ENCODE measurements at places on chromosomes 13 and 19.

DNA sequence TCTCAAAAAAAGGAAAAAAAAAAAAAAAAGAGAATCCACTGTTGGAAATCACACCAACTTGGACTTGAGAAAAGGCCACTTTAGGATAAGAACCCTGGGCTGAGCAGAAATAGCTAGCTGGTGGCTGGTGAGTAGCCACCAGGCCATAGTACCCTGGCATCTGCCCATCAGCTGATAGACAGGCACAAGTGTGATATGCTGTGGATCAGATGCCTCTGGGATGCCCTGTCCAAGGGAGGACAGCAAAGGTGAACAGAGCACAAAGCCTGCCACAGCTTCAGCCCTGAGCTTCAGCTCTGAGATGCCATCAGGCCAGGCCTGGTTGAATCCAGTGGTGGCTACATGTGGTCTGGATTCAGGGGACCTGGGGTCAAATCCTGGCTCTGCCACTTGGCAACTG is 8.7 kb downstream of the SIRT2 start:
- DNase-seq: no peak

- no peak for DNase-seq
Observed at GRCh38 chr19:33300894-33301143, 1.5 kb downstream of the CEBPA start.

DNA sequence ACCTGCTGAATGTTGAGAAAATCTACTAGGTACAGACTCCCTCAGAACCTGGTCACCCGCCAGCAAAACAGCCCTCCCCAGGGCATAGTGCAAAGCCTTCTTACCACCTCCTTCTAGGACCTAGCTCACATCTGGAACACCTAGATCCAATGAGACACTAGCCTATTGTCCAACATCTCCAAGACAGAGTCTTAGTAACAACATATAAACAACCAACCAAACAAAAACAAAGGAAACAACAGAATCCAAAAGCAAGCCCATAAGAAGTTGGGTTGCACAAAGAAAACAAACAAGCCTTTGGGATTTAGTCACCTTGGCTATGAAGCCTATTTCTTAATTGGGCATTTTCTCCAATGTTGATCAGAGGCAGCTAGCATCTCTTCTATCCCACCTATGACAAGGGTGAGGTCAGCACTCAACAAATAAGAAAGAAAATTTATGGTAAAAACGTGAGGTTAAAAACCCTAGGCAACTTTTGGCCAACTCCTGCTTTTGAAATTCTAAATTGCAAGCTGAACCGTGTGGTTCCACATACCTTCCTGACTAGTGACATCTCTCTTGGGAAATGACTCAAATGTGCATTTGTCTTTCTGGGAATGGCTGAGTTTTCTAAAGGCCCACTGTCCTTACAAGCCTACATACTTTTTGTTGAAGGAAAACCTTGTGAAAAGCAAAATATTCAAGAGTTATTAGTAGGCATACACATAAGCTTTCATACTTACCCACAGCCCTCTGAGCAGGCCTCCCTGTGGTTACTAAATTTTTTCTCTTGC is 66.7 kb downstream of the FAM216B start:
- no peak for DNase-seq

DNA sequence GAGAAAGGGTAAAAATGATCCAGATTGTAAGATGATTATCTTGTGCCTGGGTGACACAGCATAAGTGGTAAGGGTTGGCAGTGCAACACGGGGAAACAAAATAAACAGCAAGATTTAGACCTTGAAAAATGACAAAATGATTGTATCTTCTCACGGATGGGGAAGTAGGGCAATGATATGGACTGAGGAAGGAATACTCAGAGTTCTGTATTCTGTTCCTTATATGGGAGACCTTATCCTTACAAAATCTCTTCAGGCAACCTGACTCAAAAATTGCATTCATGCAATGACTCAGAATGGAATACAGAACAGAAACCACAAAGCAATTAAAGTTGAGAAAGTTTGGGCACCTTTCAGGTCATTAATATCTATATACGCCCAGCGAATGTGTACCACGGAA is 149.0 kb downstream of the HS6ST3 start:
- DNase-seq: no peak

- no peak for DNase-seq
Observed at GRCh38 chr19:41589371-41589770, 13.4 kb downstream of the CEACAM21 start.

- no peak for DNase-seq
Observed at GRCh38 chr13:111342721-111343120, 22.3 kb downstream of the TEX29 start.

DNA sequence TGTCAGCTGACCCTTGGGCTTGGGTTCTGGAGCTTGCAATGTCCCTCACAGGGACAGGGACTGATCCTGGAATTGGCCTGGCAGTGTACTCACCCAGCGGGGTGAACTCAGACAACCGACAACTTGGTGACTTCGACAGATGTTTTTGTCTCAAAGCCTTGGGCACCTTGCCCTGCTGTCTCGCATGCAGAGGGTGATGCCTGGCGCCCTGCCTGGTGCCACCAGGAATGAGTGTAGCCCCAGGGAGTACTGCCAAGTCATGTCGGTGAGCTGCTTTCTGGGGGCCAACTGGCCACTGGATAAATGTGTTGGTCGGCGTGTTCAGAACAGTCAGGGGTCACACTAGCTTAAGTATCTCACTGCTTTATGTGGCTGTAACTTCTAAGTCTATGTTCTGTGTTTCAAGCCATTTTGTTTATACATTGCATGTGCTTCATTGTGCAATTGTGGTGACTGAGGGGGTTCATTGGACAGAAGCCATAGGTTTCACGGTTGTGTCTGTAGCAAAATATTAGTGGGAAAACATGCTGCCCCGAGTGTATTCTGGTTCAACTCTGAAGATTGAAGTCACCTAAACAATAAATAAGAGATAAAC is 96.3 kb upstream of the TNFSF11 start:
- no peak for DNase-seq

DNA sequence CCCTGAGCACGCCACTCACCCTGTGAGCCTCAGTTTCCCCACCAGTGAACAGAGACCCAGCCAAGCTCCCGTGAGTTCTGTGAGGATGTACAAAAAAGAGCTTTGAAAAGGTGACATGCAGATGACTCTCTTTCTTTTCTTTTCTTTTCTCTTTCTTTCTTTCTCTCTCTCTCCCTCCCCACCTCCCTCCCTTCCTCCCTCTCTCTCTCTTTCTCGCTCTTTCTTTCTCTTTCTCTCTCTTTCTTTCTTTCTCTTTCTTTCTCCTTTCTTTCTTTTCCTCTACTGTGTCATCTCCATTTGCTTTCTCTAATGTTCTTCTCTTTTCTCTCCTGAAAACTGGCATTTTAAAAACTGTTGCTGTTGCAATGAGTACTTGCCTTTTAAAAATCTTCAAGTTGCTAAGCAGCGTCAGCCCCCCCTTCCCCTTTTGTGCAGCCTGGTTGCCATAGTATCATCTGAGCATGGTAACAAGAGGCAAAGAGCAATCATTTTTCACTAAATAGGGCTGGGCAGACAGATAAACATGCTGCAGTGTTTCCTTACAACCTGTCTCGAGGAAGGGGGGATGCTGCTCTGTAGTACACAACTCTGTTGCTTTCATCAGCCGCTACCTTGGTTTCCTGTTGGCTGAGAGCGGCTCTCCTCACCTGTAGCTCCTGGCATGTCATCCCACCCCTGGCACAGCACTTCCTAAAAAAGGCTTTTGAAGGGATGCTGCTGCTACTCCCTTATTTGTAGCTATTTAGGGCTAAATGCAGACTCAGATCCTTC is 108.7 kb upstream of the MBNL2 start:
- DNase-seq: no peak

DNA sequence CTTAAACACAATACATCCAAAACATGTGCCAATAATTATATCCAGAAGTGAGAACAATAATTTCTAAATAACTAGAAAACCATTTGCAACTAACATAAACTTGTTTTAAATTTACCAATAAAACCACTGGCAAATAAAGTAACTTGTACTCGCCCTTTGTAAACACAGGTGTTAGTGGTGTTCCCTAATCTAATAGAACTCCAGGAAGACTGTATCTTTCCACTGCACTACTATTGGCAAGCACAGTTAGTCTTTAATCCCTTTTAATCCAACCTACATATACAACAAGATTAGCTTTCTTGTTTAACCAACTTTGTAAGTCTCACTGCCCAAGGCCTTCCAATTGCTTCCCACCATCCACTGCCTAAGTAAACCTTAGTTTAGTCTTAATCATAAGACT is 79.5 kb downstream of the PCDH9 start:
- DNase-seq: no peak

GRCh38 chr19:43765109-43765876 is 10.5 kb upstream of the SMG9 start:
- DNase-seq: peak; percentile 95

- no peak for DNase-seq
Observed at GRCh38 chr19:42197375-42197817, 20.1 kb downstream of the DEDD2 start.

GRCh38 chr19:54307389-54308020 is 5.5 kb downstream of the LILRA5 start:
- DNase-seq: no peak

DNA sequence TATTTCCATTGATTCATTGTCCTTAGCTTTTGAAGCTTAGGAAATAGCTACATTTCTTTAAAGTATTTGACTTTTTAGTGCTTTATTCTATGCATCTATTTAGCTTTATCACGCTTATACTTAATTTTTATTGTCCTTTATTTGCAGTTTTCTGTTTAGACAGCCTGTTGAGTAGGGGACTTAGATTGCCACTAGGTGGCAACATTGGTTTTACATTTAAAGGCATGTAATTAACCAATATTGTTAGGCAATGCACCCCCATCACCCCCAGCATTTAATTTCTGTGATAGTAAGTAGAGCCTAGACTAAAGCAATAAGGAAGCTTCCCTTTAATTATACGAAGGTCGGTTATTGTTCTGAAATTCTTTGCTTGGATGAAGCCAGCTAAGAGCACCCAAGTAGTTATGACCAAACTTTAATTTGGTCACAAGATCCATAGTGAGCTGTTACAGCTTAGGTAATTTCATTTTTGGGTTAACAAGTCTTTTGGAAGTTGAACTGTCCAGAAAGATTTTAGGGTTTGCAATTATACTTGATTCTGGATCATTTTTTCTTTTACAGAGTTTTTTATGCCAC is 36.5 kb downstream of the B3GLCT start:
- DNase-seq: no peak

GRCh38 chr19:49160450-49161189 is 3.0 kb downstream of the TRPM4 start:
- no peak for DNase-seq

GRCh38 chr13:111397202-111397880 is 76.9 kb downstream of the TEX29 start:
- DNase-seq: no peak

DNA sequence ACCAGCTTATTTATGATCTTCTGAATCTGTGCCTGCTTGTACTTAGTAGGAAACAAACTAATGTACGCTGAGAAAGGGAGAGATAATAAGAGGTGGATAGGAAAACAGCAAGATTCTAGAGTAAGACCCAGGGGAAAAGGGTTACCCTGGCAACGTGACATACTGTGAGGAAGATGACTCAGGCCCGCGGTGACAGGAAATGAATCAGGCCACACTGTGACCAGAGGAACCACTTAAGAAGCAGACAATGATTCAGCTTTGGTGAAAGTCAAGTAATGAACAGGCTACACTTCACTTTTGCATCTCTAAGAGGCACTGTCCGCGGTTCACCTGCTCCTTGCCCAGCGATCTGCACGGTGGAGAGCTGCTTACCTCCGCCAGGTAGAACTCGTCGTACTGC is 158.2 kb downstream of the NALCN start:
- no peak for DNase-seq

GRCh38 chr13:51682686-51683085 is 98.4 kb downstream of the WDFY2 start:
- DNase-seq: no peak

- DNase-seq: peak; percentile 92
Observed at GRCh38 chr19:48588670-48589401, 17.7 kb upstream of the SPACA4 start.

GRCh38 chr19:31613683-31614219 is 264.5 kb upstream of the TSHZ3 start:
- DNase-seq: no peak

DNA sequence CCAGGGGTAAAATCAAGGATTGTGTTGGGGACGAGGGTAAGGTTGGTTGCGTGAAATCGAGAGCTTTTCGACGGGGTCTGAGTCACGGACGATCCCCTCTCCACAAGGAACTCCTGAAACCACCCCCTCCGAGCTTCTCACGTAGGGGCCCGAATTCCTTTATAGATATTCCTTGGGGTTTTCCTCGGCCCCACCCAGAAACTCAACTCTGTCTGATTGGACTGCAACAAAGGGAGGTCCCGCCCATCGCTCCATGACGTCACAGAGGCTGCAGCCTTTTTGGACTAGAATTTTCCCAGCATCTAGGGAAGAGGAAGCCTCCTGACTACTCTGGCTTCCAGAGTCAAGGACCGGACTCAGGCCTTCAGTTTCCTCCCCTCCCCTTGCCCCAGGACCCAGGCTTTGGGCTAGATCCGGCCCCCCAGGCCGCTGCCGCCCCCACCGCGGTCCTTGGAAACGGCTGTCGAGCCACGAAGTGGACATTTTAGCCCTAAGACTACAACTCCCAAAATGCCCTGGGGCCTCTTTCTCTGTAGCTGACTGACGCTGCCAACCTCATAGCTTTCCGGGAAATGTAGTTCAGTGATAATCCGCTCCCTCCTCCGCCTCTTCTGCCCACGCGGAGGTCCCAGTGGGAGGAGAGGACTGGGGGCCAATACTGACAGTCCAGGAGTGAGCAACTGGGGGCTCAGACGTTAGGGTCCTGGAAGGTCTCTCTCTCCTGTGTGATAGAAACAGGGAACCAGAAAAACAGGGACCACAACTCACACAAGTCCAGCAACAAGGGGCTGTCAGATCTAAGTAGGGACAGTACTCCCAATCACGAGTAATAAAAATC is at the start of gene IZUMO1:
Gene IZUMO1, minus strand, starts transcription at position 172 of the 838 bp plus-strand sequence. CDS start 1,050 bp downstream, outside the sequence.
- no peak for DNase-seq

- no peak for DNase-seq
Observed at GRCh38 chr19:16506961-16507360, 10.8 kb downstream of the C19orf44 start.

DNA sequence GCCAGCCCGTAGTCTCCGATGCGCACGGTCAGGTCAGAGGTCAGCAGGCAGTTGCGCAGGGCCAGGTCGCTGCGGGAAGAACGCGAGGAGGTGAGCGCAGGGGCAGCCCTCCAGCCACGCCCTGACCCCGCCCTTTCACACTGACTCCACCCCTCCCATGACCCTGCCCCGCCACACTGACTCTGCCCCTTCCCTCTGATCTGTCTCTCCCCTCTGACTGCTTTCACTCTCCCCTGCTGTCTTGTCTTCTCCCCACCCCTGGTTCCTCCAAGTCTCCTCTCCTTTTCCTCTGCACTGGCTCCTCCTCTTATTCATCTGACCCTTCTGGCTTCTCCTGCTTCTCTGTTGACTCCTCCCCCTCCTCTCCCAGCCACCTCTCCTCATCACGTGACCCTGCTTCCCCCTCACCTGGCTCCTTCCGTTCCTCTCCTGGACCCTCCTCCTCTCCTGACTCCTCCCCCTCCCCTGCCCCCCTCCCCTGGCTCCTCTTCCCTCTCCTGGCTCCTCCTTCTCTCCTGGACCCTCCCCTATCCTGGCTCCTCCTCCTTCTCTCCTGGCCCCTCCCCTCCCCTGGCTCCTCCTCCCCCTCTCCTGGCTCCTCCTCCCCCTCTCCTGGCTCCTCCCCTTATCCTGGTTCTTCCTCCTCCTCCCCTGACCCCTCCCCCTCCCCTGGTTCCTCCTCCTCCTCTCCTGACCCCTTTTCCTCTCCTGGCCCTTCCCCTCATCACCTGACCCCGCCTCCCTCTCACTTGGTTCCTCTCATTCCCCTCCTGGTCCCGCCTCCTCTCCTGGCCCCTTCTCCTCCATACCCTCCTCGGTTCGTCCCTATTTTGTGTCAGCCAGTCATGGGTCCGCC is 9.9 kb downstream of the LMTK3 start:
- DNase-seq: peak; percentile 96
